ENCODE measurements at places on chromosomes 4 and X.

- no peak for DNase-seq
Measured at GRCh38 chr4:30939069-30939468, 218.9 kb downstream of the PCDH7 start.

GRCh38 chr4:29549342-29549741 lies 1170.8 kb upstream of the PCDH7 start:
- DNase-seq: no peak

GRCh38 chrX:41664375-41664901 lies 24.3 kb upstream of the GPR34 start:
- no peak for DNase-seq

- DNase-seq: no peak
Measured at GRCh38 chr4:9916346-9916745, 105.0 kb downstream of the SLC2A9 start.

GRCh38 chr4:40502934-40503333 lies 126.7 kb downstream of the RBM47 start:
- DNase-seq: no peak
